Motor neuron (in vitro differentiated cells): ENCODE measurements at places on chromosomes 13 and 19. TPM values are rescaled to one million over a fixed set of nuclear protein-coding genes. Genes with fewer than 3 reads are reported as not detected.

The KCNRG gene
- 6.5 and 8.4 TPM in 2 replicates for total RNA-seq

The TFDP1 gene
- 19.1 and 22.0 TPM in 2 replicates for total RNA-seq

The TPTE2 gene
- total RNA-seq = 0.13 and 0.27 TPM in 2 replicates

The ADGRL1 gene
- 32.9 and 36.5 TPM in 2 replicates for total RNA-seq

The WDR87 gene
- 0.89 TPM in 1 of 2 replicates, not detected in the other for total RNA-seq

DNA sequence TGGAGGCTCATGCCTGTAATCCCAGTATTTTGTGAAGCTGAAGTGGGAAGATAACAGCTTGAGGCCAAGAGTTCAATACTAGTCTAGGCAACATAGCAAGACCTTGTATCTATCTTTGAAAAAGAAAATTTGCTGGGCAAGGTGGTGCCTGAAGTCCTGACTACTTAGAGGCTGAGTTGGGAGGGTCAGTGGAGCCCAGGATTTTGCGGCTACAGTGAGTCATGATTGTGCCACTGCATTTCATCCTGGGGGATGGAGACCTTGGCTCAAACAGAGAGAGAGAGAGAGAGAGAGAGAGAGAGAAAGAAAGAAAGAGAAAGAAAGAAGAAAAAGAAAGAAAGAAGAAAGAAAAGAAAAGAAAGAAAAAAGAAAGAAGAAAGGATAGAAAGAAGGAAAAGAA, 1872.3 kb upstream of the PCDH20 start:
- no peak for ATAC-seq

DNA sequence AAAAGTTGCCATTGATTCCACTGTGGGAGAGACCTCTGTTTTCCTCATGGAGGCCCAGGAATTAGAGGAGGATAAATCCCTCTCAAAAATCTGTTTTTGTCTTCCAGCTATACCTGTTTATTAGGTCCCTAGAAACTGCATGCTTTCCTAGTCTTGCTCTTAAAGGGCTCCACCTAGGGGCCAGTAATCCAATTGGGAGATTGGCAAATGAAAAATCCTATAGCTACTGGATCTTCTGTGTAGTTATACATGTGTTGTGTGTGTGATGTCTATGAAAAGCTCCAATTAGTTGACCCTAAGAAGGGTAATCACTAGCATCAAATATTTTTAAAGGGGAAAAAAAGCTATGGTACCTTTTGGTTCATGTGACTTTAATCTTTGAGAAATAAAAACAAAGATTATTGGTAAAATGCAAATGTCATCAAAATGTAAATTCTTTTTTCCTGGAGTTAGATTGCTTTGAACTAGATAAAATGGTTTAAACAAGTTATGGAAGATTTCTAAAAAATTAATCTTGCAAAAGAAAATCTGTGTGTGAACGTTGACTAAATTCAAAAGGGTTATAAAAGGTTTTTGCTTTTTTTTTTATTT, 63.4 kb upstream of the C1QTNF9B start:
- no peak for ATAC-seq
